ENCODE measurements at places on chromosomes 2 and 18.

GRCh38 chr2:60484133-60484645, 69.3 kb downstream of the BCL11A start:
- DNase-seq, result no peak

DNA sequence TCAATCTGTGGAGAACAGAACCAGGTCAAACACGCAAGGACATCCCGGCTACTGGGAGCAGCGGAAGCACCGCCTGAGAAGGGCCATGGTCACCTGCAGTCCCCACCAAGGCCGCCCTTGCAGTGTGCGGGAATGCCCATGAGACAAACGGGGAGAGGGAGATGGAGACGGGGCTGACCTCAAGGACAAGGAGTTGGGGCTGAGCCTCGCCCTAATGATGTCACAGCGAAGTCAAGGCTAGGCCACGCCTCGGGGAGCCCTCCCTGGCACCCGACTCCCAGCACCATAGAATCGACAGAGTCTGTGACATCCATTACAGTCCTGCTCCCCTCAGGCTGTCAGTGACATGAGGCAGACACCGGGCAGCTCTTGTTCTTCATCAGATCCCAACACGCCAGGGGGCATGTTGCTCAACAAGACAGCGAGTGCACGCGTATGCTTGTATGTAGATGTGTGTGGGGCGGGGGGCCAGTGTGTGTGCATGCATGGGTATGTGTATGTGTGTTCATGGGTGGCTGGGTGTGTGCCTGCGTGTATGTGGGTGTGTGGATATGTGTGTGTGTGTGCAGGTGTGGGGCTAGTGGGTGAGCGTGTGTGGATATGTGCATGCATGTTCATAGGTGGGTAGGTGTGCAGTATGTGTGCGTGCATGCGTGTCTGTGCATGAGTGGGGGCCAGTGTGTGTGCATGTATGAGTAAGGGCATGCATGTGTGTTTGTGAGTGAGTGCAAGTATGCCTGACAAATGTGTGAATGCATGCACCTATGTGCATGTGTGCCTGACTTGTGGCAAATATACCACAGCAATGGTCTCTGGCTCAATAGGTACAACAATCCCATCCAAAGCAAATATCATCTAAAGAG, 57.0 kb downstream of the ANKMY1 start:
- DNase-seq, result no peak

- no peak for DNase-seq
Measured at GRCh38 chr2:28589746-28590463, 94.0 kb downstream of the PLB1 start.

DNA sequence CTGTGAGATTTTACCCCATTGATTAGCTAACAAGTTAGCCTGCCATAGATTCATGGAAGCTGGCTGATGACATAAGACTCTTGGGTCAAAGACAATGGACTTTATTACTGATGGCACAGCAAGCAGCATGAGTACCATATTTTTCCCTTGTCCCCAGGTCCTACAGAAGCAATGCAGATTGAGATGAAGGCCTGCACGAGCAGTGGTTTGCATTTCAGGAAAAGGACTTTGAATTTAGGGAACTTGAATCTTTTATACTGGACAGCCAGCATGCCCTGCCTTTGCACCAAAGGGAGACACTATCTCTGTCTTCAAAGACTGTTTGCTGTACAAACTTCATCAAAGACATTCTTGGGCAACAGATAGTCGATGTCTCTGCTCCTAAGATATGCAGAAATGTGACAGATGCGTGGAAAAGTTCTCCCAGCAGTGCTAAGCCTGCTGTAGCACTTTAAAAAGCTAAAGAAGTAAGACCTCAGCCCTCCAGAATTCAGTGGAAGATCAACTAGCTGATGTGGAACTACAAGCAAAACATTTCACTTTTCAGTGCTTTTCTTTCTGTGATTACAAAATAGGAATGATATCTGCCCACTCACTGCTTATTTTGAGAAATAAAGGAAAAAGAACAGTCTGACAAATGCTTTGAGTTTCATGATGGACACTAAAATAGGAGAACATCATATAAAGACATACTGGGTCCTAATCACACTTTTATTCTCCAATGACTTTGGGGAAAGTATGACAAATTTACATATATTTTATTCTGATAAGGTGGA, 44.4 kb upstream of the TANK start:
- DNase-seq, result no peak

DNA sequence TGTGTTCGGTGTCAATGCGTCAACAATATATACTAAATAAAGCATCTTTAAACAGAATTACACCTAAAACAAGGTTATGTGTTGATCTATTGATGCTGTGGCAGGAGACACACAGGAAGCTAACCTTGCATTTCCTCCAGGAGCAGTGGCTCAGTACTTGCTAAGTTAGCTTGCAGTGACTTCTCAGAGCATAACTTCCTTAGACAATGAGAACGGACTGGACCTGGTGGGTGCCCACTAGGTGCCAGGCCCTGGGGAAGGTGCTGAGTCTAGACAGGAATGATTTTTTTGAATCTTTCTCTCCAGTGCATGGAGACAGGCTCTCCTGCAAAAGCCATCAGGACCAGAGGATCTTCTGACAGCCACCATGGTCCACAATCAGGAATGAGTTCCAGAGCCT, 73.8 kb upstream of the MGAT4A start:
- no peak for DNase-seq

- DNase-seq, result no peak
Measured at GRCh38 chr2:18362696-18363095, 197.8 kb downstream of the RDH14 start.

DNA sequence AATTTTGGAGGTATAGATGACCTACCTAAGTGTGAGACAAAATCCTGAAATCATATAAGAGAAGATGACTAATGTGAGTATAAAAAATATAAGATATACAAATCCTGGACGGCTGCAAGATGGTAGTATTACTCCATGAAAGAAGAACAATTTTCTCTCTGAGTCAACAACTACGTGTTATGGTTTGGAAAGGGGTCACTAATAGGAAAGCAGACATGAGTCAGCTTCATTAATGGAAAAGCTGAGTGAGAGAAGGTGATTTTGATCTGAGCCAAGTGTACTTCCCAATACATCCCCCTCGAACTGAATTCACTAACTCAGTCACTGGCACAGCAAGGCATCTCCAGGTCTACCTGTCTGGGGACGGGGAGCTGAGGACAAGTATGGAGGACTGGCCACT, 20.1 kb upstream of the SELENOI start:
- DNase-seq, result no peak

- DNase-seq, result no peak
Measured at GRCh38 chr2:169294001-169294675, 68.2 kb downstream of the LRP2 start.

GRCh38 chr2:158935617-158936016, 32.8 kb upstream of the TANC1 start:
- DNase-seq, result no peak

GRCh38 chr2:16332681-16333557, 332.7 kb downstream of the CYRIA start:
- DNase-seq, result no peak

DNA sequence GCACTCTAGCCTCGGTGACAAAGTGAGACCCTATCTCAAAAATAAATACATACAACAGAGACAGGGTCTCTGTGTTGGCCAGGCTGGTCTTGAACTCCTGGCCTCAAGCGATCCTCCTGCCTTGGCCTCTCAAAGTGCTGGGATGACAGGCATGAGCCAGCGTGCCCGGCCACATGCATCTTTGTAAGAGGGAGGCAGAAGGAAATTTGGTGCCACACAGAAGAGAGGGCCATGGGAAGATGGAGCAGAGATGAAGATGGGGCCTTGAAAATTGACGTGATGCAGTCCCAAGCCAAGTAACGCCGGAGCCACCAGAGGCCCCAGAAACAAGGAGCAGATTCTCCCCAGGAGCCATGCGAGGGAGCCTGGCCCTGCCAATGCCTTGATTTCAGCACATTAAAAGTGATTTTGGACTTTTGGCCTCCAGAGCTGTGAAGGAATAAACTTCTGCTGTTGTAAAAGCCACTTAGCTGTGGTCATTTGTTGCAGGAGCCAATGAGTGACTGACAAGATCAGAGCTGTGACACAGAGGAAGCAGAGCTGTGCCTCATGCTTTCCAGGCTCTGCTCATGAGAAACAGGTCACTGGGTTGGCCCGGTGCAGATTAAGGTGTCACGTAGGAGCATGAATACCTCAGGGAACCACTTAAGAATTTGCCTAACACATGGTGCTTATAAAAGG, 2.7 kb upstream of the SLC66A2 start:
- DNase-seq, result no peak

GRCh38 chr2:29821591-29821990, 99.8 kb downstream of the ALK start:
- DNase-seq, result no peak

GRCh38 chr2:188811522-188811921, 162.7 kb upstream of the COL3A1 start:
- no peak for DNase-seq

- no peak for DNase-seq
Measured at GRCh38 chr2:113010088-113010487, 4.8 kb downstream of the IL36A start.

DNA sequence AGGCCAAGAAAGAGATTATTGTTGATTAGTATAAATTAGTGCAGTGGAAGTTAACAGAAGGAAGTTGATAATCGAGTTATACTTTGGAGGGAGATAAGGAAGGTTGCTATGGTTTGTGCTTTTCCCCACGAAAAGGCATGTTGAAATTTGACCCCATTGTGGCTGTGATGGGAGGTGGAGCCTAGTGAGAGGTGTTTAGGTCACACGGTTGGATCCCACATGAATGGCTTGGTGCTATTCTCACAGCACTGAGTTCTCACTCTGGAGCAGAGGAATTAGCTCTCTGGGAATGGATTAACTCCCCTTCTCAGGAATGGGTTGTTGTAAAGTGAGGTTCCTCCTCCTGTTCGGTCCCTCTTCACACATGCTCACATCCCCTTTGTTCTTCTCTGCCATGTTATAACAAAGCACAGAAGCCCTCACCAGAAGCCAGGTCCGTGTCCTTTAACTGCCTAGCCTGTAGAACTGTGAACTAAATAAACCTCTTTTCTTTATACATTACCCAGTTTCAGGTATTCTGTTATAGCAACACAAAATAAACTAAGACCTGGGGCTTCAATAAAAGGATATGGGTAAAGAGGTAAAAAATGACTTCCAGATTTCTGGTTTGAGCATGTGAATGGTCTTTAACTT, 21.9 kb downstream of the PIGN start:
- DNase-seq, result no peak

DNA sequence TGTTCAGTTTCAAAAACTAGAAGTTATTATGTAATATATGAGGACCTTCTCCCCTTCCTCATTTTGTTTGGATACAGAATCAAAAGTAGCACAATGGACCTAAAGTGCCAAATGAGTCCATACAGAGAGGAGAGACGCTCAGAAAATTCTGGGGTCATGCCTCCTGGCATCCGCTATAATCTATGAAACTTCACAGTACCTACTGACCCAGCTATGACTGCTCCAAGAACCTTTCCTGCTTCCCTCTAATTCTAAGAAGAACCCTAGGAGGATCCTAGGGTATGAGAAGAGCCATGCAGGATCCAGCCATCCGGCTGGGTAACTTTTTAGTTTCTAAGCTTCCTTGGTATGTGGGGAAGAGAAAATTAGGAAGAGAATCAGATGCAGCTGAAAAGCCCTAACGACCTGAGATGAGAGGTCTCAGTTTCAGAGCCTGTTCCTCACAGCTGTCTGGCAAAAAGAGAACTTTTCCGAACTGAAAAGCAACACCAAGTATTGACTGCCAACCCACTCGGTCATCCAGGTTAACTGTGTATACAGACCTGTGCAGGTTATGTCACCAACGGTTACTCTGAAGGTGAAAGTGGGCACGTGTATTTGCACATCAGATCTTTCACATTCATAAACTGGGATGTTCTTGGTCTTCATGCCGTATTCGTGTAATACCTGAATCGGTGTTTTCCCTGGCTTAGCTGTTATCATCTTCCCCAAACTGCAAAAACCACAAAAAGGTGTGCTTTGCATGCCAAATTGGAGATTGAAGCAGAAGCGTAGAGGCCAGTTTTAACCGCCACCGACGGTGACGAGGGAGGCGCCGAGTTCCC, 1.1 kb downstream of the PRKRA start:
- DNase-seq, result no peak

DNA sequence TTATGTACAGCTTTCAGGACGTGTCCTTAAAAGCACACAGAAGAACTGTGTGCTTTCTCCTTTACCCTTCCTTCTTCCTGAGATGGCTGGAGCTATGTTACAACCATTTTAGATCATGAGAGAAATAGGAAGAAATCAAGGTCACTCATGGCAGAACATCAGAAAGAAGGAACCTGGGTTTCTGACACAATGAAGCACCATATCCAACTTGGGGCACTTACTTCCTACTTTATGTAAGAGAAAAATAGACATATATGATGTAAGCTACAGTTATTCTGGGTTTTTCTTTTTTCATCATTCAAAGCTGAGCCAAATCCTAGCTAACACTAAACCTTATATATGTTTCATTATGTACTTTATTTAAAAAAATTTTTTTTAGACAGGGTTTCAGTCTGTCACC, 79.5 kb downstream of the FAM161A start:
- no peak for DNase-seq

DNA sequence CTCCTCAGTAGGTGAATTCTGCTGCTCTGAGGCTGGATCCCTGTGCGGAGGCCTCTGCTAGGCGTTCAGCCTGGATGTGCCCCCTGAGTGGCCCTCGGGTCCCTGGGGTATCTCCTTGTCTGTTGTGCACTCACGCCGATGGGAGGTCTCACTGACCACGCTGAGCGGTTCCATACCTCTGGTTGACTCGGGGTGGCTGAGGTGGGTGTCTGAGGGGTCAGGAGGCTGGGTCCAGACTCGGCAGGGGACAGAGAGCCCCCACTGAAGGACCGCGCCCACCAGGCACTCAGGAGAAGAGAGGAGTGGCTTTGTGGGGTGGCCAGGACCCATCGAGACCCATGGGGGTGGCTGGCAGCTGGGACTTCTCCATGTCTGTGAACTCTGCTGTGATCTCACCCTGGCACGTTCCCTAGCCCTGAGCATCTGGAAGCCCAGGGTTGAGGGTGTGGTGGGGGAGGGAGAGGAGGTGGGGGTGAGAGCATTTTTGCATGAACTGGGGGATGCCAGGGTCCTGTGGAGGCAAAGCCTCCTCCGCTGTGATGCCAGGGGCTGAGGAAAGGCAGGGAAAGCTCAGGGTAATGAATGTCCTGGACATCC, 53.7 kb downstream of the TWIST2 start:
- DNase-seq, result no peak

- DNase-seq, result no peak
Measured at GRCh38 chr2:240784629-240785423, 35.2 kb downstream of the KIF1A start.

DNA sequence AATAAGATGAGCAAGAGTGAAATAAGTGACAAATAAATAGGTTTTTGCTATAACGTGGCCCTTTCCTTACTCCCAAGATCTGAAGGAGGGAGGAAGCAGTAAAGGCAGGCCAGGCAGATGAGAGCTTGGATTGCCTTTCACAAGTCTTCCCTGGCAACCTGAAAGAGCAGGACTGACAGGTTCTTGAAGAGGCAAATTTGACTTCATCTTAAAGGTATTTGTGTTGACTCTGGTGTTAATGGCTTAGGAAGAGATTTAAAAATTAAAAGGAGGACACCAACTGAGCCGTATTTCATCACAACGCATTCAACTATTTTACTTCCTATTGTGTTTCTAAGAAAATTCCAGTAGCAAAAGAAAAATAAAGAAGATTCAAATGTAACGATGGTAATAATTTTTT, 3.2 kb downstream of the STRN start:
- no peak for DNase-seq

- DNase-seq, result no peak
Measured at GRCh38 chr18:72940986-72941385, 73.2 kb upstream of the NETO1 start.

GRCh38 chr2:98348066-98348561, 1.9 kb downstream of the CNGA3 start:
- DNase-seq, result peak; percentile 19
